ENCODE measurements at places on chromosomes 2 and 18.
A peak's percentile ranks its signal among the peaks of the same experiment; 100 is the strongest.

DNA sequence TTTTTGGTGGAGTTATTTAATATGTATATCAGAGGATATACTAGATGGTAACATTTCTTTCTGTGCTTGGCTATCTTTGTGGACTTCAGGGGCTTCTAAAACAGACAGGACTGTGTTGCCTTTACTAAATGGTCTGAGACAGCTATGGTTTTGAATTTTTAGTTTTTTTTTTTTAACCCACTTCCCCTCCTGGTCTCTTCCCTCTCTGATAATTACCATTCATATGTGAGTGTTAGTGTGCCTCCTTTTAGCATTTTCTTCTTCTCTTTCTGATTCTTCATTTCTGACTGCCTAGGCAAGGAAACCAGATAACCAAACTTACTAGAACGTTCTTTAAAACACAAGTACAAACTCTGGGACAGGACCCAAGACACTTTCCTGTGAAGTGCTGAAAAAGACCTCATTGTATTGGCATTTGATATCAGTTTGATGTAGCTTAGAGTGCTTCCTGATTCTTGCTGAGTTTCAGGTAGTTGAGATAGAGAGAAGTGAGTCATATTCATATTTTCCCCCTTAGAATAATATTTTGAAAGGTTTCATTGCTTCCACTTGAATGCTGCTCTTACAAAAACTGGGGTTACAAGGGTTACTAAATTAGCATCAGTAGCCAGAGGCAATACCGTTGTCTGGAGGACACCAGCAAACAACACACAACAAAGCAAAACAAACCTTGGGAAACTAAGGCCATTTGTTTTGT is 52.7 kb downstream of the SMAD4 start:
- DNase-seq, result no peak

- DNase-seq, result no peak
Observed at GRCh38 chr2:234955971-234956509, 4.2 kb downstream of the SH3BP4 start.

DNA sequence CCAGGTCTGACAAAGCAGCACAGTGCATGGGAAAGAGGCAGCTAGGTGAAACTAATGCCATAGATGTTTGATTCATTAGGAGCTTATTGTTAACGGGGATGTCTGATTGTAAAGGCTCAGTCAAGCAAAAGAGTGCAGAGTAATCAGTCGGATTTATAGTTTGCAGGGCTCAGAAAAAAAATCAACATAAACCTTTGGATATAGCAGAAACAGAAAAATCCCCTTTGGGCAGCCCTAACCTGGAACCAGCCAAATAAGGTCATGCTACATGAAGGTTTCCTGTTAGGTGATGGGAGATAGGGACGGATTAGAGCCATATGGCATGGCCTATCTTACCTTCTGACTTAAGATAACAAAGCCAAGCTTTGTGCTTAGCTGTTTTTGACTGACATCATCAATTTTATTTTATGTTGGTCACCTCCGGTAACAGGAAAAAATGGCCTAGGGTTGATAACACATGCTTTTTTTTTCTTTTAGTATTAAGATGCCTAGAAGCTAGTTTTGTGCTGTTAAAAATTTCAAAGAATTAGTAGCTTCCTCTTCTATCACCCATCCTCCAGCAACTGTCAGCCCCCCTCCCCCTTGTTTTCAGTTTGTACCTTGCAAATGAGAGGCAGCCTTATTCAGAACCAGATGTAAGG is 60.7 kb upstream of the ZEB2 start:
- DNase-seq, result no peak

DNA sequence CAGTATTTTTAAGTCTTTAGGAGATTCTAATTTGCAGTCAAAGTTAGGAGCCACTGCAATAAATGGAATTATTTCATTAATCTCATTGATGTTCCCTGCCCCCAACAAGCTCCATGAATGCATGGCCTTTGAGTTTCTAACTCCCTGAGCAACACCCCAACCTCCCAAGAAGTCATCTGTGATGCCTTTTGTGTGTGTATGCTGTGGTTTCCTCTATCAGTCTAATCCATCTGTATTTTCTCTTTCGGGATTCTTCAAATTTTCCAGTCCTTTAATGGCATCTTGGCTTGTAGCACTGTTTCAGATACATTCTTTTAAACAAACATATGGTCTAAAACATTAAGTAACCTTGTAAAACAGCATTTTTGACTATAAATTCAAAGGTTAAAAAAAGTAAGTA is 16.8 kb downstream of the SERPINB10 start:
- DNase-seq, result no peak

- no peak for DNase-seq
Observed at GRCh38 chr2:15640261-15640711, 48.6 kb downstream of the DDX1 start.

- no peak for DNase-seq
Observed at GRCh38 chr2:174568425-174568824, 29.2 kb downstream of the WIPF1 start.

- no peak for DNase-seq
Observed at GRCh38 chr18:396251-396555, 104.3 kb downstream of the COLEC12 start.

DNA sequence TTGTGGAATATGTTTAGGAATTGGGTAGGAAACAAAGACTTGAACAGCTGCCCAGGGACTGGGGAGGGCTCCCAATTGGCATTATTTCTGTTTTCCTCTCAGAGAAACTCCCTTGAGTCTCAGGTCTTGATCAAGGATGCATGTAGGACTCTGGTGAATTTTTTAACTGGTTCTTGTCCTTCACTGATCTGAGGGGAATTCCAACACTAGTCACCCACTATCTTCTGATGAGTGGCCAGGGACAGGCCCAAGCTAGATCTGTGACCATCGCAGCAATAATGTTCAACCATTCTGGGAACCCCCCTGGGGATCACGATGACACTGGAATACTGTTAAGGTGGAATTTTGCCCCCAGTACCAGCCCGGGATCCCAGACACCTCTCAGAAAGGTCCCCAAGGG is 132.0 kb downstream of the SH3BP4 start:
- no peak for DNase-seq

- no peak for DNase-seq
Observed at GRCh38 chr2:6922201-6922656, 5.0 kb downstream of the RNF144A start.

DNA sequence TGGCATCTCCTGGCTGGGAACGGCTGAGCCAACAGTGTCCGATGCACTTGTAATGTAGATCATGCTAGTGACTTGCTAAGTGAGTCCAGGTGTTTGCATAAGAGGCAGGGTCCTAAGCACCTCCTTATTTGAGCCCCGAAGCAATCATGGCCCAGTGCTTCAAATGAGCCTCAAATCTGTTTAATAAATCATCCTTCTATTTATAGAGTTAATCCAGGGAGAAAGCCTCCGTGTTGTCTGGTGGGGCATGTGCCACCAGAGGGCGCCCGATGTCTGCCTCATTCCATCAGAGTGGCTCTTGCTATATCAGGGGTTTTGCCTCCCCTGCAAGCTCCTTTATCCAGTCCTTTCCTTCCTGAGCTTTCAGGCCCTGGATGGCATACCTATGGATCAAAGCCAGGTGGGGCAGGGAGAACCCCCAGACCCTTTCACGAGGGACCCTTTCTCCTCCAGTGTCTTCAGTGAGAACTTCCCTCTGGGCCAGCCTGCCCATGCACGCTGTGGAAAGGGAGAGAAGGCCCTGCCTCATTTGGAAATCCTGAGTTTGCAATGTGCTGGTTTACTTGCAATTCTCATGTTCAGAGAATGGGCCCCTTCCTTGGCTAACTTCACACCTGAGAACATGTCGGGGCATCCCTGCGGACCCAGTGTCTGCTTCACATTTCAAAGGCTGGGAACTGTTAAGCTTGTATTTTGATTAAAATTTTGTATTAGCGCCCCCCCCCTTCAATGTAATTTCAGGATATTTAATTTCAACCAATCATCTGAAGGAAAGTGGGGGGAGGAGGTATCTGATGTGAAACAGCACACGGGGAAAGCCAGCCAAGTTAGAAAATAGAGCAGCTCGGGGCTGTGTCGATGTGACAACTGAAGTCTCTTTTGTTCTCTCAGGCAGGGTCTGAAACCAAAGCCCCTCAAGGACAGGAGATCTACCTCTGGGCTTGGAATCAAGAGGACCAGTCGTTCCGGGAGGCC is 39.7 kb downstream of the RDH14 start:
- peak; percentile 72 for DNase-seq

- no peak for DNase-seq
Observed at GRCh38 chr18:48193521-48194492, 215.4 kb downstream of the ZBTB7C start.

DNA sequence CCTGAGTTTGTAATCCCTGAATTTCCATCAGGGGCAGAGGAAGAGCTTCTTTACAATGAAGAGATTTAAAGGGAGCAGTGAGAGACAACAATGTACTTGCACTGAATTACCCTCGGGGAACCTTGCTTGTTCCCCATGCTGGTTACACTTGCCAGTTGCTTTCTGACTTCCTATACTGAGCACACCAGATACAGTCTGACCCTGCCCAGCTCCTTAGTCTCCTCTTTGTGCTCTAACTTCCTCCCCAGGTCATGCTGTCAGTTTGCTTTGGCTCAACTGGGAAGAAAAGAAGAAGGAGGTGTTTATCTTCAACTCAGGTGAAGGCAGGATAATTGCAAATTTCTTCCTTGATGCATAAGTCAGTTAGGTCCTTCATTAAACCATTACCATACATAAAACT is 658.4 kb downstream of the NYAP2 start:
- no peak for DNase-seq

DNA sequence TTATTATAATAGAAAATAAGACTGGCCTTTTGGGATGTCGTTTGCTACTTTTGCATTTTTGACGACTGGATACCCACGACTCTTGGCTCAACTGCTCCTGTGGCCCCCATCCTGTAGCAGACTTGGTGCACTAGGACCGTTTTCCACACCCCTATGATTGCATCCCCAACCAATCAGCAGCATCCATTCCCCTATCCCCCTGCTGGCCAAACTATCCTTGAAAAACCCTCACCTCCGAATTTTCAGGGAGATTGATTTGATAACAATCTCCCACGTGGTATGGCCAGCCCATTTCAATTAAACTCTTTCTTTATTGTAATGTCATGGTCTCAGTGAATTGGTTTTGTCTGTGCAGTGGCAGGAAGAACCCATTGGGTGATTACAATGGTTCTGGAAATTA is 37.9 kb upstream of the TTR start:
- DNase-seq, result no peak

DNA sequence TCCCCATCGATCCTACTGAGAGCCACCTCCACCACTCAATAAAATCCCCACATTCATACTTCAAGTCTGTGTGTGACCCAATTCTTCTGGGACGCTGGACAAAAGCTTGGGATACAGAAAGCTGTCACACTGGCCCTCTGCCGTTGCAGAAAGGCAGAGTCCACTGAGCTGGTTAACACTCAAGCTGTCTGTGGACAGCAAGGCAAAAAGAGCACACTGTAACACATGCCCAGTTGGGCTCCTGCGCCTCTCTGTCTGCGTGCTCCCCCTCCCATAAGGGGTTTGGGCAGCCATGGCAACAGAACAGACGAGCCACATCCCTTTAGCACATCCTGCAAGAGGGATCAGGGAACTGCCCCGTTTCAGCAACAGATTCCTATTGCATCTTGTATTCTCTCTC is 106.9 kb upstream of the RGPD4 start:
- DNase-seq, result no peak

DNA sequence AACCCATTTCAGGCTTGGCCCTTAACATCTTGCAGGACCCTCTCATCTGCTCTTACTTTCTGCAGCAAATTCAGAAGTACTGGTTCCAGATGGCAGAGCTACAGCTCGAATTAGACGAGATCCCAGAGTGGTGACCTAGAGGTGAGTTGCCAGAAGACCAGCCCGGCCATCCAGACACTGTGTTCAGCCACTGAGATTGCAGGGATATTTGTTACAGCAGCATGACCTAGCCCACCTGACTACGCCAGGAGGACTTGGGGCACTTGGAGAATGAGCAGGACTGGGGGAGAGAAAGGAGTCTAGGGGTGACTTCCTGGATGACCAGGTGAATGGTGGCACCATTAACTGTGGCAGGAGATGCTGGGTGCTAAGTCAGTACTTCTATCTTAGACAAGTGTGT is 67.2 kb upstream of the ID2 start:
- DNase-seq, result no peak

DNA sequence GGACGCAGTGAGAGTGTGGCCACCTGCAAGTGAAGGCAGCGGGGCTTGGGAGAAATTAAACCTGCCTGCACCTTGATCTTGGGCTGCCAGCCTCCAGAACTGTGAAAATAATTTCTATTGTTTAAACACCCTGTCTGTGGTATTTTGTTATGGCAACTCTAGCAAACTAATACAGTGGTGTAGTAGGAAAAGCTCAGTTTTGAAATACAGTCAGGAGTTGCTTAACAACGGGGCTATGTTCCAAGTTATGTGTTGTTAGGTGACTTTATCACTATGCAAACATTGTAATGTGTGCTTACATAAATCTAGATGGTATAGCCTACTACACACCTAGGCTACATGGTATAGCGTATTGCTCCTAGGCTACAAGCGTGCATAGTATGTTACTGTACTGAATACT is 93.4 kb upstream of the FN1 start:
- DNase-seq, result no peak

DNA sequence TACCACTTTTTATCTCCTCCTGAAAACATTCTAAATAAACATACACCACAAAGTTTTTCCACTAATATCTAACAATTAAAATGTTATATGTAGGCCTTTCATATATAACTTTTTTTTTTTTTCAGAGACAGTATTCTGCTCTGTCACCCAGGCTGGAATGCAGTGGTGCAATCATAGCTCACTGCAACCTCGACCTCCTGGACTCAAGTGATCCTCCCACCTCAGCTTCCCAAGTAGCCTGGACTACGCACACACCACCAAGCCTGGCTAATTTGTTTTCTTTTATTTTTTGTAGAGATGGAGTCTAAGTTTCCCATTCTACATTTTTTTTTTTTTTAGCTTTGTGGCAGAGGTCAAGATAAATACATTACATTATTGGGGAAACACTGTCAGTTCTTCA is 1612.6 kb upstream of the NXPH2 start:
- no peak for DNase-seq

GRCh38 chr2:59752512-59752911 is 800.9 kb downstream of the BCL11A start:
- DNase-seq, result no peak

GRCh38 chr2:15980605-15981098 is 40.3 kb downstream of the MYCN start:
- DNase-seq, result no peak

DNA sequence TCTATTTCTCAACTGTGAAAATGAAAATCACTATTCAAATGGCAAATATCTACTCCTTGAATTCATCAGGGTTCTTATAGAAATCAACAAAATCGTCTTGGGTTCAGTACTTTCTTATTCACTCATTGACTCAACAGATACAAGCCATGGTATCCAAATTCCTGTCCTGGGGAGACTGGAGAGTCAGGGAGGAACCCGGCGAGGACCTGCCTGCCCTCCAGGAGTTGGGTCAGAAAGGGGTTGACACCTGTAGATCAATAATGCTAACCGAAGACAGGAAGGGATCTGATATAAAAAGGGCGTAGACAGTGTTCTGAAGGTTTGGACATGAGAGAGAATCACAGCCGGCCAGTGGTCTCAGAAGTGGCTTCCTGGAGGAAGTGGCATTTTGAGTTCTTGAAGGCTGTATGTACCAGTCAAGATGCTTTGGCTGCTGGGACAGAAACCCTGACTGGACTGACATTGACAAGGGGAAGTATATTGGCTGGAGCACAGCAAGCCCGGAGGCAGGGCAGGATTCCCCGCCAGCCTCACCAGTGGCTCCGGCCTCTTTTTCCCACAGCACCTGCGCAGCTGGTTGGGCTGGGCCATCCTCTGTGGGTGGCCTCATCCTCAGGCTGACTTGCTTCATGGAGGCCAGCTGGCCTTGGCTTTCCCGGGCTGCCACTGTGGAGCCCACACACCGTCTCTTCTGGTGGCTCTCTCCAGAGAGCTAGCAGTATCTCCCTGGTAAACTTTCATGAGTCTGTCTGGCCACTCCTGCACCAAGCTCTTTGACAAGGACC is 3.0 kb downstream of the LRRFIP1 start:
- no peak for DNase-seq

- no peak for DNase-seq
Observed at GRCh38 chr18:60508108-60508507, 135.5 kb upstream of the MC4R start.
